ENCODE measurements at places on chromosomes 2 and 18.

DNA sequence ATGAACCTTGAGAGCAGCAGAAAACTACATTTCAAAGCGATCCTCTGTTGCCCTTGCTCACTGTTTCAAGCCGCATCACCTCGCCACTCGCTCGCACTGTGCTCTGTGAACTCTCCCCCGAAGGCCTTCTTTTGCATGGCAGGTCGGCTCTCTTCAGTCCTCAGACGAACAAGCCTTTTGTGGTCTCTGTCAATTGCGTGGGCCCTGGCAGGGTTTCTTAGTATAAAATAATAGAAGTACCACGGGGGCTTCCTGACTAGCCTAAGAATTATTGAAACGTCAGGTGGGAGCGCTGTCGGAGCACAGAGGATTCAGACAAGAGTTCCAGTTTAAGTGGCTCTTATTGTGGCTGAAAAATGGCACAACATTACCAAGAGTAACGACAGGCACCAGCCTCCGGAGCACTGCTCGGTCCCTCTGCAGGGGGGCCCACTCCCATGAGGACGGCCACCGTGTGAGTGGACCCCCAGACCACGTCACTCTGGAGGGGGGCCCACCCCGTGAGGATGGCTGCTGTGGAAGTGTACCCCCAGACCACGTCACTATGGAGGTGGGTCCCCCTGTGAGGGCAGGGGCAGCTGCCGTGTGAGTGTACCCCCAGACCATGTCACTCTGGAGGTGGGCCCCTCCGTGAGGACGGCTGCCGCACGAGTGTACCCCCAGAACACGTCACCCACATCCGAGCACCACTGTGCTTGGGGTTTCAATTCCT lies 237.7 kb downstream of the HDAC4 start:
- no peak for DNase-seq

GRCh38 chr2:176876493-176877103 lies 336.0 kb upstream of the HNRNPA3 start:
- no peak for DNase-seq

DNA sequence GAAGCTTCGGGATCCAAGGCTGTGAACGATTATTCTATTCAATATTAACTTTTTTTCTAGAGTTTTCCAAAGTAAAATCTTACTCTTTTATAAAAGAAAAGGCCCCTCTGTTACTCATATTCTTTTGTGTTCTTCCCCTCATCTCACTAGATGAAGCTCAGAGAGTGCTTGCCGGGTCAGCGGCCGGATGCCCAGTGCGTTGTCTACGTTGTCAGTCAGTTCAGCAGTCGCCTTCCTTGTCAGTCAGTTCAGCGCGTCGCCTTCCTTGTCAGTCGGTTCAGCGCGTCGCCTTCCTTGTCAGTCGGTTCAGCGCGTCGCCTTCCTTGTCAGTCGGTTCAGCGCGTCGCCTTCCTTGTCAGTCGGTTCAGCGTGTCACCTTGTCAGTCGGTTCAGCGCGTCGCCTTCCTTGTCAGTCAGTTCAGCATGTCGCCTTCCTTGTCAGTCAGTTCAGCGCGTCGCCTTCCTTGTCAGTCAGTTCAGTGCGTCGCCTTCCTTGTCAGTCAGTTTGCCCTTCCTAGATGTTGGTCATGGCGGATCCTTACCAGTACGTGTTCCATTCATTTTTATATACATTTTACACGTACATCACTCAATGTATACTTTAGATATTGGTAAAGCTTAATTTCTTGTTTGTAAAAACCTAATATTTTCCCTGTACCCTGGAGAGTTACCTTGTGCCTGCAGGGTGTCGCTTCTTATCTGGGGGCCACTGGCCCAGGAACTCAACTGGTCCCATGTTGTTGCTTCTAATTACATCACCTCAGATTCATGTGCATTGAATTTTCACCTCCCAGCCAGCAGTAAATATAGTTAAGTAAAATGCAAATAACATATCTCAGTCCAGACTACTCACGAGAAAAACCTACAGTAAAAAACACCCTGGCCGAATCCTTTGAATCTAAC lies 206.9 kb downstream of the ASB1 start:
- DNase-seq: no peak

DNA sequence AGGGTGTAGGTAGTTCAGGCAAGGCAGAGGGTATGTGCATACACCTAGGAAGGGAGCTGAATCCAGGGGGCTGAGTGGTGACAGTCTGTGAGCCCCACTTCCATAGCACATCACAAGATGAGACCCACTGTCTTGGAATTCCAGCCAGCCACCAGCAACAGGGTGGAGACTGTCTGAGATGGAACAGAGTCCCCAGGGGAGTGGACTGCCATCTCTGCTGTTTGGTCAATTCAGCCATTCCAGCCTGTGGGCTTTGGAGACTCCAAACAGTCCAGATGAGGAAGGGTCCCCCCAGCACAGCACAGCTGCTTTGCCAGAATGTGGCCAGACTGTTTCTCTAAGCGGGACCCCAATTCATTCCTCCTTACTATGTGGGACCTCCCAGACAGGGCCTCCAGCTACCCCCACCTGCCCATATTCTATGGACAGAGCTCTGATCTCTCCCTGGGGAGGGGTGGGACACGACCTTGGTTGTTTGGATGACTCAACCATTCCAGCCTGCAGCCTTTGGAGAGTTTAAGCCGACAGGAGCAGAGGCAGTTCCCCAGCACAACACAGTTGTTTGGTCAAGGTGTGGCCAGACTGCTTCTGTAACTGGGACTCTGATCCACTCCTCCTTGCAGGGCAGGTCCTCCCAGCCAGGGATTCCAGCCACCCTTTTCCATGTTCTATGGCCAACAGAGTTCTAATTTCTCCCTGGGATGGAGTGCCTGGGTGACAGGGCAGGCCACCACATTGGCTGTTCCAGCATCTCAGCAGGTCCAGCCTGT lies 178.0 kb downstream of the RND3 start:
- DNase-seq: no peak
